HFF-Myc (cell line): ENCODE measurements at places on chromosomes 11 and 22.

GRCh38 chr11:119529936-119530335, 107.0 kb upstream of the THY1 start:
- DNase-seq, result no peak

DNA sequence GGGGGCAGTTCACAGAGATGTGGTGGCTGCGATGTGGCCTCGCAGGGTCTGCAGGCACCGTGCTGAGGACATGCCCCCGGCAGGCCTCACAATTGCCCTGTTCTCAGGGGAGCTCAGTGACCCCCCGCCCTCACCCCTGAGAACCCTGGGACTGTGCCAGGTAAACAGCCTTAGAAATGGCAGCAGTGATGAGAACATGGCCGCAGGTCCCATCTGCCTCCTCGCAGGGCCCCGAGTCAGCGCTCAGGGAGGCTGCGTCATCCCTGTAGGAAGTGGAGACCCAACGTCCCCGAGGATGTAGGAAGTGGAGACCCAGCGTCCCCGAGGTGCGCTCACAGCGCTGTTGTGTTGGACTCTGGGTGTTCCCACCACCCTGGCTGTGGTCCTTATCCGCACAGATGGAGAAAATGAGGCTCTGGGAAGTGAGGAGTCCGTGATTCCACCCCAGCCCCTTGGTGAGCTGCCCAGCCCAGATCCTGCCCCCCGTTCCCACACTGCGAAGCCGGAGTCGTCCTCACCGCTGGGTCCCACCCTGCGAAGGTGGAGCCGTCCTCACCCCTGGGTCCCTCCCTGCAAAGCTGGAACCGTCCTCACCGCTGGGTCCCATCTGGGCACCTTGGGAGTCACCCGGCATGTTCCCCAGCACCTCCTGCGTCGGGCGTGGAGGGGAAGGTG, 1086.8 kb downstream of the BRD1 start:
- DNase-seq, result no peak

DNA sequence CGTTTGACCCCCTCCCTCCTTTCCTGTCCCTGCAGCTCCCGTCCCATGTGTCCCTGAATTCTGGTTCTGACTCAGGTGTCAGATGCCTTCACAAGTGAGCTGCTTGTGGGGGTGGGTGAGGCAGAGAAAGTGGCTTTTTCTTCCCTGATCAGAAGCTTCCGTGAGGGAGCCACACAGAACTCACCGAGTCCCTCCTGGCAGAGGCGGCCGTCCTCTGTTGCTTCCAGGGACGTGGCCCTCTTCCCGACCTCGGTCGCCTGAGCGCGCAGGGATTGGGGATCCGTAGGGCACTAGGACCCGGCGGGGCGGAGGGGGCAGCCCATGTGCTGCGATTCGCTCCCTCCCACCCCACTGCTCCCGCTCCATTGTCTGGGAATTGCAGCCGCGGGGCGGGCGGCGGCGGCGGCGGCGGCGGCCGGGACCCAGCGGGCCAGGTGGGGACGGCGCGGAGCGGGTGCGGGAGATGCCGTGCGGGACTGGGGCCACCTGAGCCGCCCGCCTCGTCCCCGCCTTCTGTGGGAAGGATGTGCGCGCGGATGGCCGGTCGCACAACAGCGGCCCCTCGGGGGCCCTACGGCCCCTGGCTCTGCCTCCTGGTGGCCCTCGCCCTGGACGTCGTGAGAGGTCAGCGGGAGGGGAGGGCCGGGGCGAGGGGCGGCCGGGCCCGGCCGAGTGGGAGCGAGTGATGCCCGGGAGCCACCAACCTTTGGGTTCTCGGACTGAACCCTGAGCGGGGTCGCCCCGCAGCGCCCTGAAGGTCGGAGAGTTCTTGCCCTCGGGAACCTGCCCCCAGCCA, at the start of gene TMEM132A:
Gene TMEM132A, plus strand, starts transcription at position 351 of the 796 bp plus-strand sequence. Its CDS starts 174 bp downstream, at position 525.
- peak; percentile 29 for DNase-seq

GRCh38 chr11:2746401-2747247, 46.8 kb upstream of the KCNQ1OT1 start:
- DNase-seq, result no peak

DNA sequence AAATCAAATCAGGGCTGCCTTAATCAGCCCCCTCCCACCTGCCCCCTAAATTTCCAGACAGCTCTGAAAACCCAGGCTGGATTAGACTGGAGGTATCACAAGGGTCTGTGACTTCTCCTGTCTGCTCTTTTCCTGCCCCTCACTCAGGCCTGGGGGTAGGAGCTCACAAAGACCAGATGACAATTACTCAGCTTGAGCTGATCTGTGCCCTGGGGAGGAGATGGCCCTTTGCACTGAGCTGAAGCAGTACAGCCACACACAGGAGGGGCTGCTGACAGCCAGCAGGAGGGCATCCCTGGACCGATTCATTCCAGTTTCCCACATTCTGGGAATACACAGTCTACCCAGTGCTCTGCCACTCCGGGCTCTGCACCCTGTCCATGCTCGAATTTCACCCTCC, 4.2 kb downstream of the ABCC8 start:
- DNase-seq, result no peak

DNA sequence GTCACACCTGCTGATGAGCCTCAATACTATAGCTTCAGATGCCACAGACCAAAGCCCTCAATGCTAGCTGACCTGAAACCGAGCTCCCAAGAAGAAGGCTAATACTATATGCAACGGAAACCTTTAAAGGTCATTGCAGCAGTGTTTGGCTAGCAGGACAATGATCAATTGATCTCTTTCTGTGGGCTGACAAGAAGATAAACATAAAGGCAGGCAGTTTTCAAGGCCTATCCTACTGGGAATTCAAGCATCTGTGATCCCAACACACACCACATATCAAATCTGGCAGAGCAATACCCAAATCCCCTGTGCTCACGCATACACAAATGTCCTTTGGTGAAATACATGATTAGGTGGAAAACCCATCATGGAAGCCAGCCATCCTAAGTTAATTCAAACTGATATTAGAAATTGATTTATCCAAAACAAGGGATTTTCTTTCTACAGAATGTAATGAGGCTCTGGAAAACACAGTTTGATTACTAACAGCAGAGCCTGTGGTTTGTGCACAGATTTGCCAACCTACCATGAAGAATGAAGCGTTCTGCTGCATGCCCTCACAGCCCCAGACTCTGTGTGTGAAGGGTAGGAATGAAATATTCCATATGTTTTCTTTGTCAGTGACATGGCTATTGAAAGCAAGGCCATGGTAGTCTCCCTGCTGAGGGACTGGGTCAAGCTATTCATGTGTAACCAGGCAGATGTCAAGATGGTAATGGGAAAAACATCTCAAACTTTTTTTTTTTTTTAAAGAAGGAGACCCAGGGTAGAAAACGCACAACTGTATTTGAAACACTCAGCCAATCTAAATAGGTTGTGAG, 12.2 kb downstream of the LGR4 start:
- no peak for DNase-seq

- DNase-seq, result no peak
Measured at GRCh38 chr22:48695251-48695650, 1132.4 kb downstream of the BRD1 start.

GRCh38 chr11:12164061-12165014, 53.9 kb downstream of the MICAL2 start:
- peak; percentile 56 for DNase-seq

DNA sequence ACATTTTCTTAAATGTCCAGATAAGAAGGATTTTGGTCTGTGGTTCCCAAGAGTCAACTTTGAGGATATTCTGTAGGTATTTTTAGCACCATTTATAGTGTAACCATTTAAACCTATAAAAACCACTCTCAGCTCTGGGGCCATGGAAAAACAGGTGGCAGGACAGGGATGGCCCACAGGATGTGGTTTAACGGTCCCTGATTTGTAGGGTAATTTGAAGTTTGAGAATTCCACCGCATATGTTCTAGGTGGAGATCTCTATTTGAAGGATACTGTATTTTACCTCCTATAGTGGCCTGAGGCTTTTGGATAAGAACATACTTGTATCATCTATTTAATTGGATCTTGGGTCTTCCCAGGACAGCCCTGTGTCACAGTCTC, 62.4 kb upstream of the IGLL5 start:
- no peak for DNase-seq

GRCh38 chr22:36417281-36417686, 29.5 kb upstream of the MYH9 start:
- peak; percentile 81 for DNase-seq

- DNase-seq, result no peak
Measured at GRCh38 chr22:43326331-43327156, 16.6 kb downstream of the SCUBE1 start.

GRCh38 chr22:31491218-31491962, 1.7 kb upstream of the EIF4ENIF1 start:
- DNase-seq, result no peak

DNA sequence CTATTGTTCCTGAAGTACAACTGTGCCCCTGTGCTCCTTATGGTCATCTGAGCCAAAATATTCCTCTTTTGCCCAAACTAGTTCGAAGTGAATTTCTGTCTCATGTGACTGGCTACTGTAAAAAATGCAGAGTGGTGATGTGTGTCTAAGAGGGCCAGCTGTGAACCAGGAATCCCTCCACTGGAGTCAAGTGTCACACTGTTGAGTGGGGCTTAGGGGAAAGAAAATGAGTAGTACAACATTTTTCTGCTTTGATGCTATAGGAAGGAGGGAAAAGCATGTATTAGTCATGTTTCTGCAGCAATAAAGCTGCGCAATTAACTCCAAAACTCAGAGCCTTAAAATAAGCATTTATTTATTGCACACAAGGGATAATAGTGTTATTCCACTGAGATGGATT, 39.8 kb upstream of the HMGXB4 start:
- no peak for DNase-seq

DNA sequence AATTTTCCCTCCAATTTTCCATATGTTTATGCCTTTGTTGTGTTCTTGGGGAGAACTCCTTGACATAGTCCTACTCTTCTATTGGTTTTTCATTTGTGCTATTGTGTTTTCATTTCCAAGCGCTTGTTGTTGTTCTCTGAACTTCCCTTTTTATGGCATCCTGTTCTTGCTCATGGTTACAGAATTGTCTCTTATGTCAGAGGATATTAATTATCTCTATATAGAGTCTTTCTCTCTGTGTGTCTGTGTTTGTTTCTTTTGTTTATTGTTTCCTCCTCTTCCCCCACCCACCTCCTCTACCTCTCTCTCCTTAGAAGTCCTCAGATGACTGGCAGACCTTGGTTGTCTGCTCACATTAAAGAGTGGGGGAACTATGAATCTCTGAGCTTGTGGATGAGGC, 69.9 kb downstream of the HORMAD2 start:
- no peak for DNase-seq

DNA sequence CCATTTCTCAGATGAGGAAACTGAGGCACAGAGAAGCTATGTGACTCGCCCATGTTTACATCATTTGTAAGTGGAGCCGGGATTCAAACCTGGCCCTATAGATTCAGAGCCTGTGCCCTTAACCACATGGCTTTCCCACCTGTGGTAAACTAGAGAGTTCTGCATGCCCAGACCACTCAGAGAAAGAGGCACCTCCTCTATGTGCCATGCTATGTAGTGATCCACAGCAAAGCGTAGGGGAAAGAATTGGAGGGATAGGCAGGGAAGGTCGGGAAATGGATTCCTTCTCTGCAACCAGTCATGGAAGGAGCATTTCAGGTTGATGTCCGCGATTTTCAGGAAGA, 15.4 kb upstream of the POU2AF2 start:
- no peak for DNase-seq

GRCh38 chr11:2136209-2136951, 2.8 kb downstream of the IGF2 start:
- no peak for DNase-seq

DNA sequence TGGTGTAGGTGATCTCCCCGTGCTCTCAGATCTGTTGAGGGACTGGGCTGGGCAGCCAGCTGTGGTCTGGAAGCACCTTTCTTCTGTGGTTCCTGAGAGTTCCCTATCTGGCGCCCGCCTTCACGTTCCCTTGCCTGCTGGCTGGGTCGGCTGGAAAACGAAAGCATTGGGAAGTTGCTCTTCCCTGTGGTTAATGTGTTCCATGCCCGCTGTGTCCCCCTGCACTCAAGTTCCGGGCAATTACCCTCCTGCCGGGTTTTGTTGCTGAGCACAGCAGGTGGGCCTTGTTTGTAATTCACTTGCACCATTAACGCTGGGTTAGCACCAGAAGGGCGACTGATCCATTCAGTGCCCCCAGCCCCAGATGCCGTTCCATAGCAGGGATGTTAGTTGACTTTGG, 134.1 kb downstream of the GRIK4 start:
- no peak for DNase-seq

GRCh38 chr11:30143098-30143705, 87.6 kb upstream of the FSHB start:
- DNase-seq, result peak; percentile 12

GRCh38 chr22:46747646-46748045, 9.6 kb upstream of the CERK start:
- no peak for DNase-seq

- DNase-seq, result no peak
Measured at GRCh38 chr22:19524170-19525115, at the start of gene CLDN5. TSS of gene CLDN5 (minus strand) at chr22:19524410. CDS start at chr22:19524255, 155 bp downstream.

DNA sequence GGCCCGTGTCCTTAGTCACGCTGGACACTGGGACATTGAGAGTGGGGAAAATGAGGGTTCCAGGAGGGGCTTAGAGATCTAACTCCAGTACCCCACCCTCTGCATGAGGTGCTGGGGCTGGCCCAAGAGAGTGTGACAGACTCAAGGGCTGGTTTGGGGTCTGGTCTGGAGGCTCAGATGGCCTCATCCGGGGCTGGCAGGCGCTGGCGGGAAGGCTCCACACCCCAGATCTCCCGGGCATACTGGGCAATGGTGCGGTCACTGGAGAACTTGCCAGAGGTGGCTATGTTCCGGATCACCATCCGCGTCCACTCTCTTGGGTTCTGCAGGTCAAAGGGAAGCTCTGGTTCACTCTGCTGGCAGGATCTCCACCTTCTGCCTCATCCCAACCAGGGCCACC, 2.5 kb upstream of the RASGRP2 start:
- DNase-seq, result no peak

- no peak for DNase-seq
Measured at GRCh38 chr11:86518211-86518610, 143.5 kb downstream of the CCDC81 start.

DNA sequence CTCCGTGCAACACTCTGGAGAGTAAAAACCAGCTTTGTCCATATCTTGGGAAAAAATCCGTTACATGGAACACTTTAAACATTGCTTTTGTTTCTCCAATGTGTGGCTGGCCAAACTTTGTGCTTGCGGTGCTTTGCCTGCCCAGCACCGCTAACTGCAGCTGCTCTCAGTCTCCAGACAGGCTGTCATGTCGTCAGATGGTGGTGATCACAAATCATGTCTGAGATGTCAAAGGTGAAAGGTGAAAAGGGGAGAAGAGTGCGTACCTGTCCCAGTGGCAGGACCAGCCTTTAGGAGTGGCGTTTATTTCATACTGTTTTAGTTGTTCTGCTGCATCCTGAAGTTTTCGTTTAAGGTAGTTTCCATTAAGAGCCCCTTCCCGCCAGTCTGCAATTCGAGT, 17.1 kb upstream of the AGBL2 start:
- no peak for DNase-seq
